ENCODE measurements at places on chromosomes 3 and 15.

GRCh38 chr15:98920091-98920880, 87.3 kb downstream of the PGPEP1L start:
- no peak for DNase-seq

DNA sequence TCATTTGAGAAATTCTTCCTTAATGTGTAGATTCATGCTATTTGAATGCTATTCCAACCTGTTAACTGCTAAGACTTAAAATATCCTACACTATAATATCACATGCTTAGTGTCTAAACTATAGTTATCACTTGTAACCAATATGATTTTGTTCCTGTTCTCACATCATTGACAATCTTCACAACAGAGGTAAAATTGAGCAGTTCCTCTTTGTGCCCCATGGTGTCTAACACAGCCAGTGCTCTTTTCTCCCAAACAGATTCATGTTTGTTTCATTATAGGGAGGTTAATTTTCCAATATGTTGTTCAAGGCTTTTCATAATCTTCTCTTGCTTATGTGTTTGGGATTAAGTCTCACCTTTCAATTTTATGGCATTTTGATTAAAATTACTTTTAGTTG, 591.1 kb downstream of the ZPLD1 start:
- DNase-seq, result no peak

DNA sequence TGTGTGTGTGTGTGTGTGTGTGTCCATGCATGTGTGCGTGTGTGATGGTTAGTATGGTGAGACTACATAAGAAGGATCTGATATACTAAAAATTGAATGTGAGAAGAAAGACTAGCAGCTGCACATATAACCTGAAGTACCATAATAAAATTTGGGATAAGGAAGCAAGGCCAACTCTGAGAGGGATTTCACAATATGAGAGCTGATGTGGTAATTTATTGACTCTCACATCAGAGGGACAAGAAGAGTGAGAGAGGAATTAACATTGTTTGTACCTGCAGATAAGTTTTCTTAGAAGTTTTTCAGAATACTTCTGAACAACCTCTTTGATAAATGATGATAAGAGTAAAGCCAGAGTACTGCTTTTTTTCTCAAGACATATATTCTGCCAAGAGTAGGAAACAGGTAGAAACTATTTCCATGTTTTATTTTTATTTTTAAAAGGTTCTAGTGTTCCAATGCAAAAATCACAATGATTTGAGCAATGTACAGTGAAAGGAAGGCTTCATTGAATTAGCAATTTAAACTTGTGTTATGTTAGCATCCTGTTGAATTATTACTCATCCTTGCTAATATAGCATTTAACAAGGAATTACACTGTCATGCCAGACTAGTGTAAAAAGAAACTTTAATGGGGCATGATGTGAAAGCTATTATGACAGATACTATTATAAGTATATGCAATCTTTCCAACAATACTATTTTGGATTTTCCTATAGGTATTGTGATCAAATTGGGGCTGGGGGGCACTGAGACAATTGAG, 415.5 kb upstream of the ARPP21 start:
- no peak for DNase-seq

DNA sequence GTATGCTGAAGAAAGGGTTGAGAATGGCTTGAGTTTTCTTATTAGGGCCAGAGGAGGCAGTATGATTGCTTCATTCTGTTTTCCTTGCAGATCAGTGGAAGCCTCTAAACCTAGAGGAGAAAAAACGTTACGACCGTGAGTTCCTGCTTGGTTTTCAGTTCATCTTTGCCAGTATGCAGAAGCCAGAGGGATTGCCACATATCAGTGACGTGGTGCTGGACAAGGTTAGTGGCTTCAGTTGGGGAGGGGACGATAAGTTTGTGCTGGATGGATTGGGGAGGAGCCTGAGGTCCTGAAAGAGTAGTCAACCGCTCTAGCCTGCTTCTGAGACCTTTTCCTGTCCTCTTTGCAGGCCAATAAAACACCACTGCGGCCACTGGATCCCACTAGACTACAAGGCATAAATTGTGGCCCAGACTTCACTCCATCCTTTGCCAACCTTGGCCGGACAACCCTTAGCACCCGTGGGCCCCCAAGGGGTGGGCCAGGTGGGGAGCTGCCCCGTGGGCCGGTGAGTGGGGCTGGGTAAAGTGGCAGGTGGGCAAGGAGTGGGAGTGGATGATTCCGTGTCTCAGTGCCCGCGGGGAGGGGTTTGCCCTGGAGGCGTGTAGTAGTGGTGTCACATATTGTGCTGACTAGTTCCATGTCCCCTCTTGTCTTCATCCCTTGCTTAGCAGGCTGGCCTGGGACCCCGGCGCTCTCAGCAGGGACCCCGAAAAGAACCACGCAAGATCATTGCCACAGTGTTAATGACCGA, 8.5 kb downstream of the EIF4G1 start:
- DNase-seq, result no peak

DNA sequence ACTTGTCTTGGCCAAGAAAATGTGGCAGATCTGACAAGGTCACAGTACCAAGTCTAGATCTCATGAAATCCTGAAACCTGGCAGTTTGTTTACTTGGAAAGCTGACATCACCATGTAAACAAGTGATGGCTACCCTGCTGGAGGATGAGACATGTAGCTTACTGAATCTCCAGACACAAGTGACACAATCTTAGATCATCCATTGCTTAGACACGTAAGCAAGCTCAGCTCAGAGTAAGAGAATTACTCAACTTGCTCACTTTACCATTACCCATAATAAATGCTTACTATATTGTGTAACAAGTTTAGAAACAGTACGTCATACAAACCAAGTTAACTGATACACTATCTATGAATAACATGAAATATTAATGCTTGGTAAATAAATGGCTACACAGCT, 263.8 kb downstream of the TBC1D5 start:
- DNase-seq, result no peak

DNA sequence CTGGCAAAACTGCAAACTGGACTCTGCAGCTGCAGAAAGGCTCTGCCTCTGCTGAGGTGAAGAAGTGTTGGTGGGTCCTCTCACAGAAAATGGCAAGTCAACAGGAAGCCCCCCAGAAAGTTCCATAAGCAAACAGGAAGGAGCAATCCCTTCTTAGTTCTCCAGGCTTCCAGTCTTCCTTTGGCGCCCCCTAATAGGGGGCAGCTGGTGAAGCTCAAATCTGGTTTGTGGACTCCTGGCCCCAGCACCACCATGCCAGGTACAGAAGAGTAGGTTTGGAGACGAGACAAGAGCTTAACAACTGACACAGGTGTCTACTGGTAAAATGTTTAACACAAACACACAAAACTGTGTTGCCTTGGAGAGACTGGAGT, 35.5 kb downstream of the LEO1 start:
- DNase-seq, result no peak

DNA sequence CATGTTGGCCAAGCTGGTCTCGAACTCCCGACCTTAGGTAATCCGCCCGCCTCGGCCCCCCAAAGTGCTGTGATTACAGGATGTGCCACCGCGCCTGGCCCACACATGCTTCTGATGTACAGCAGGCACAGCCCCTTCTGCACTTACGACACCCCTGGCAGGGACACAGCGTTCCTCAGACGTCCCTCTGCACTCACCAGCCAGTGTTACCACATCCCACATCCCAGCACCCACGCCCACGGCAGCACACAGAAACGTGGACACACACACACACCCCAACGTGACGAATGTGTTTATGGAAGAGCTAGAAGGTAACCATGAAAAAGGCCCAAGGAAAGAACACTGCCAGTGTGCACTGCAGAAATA, 576 bp upstream of the RPAP1 start:
- no peak for DNase-seq

- no peak for DNase-seq
Measured at GRCh38 chr3:177110386-177110785, 86.9 kb downstream of the TBL1XR1 start.
